ENCODE measurements at places on chromosomes 1 and 21.
A peak's percentile ranks its signal among the peaks of the same experiment; 100 is the strongest.

- DNase-seq: no peak
Observed at GRCh38 chr1:177384461-177384860, 213.7 kb downstream of the BRINP2 start.

- no peak for DNase-seq
Observed at GRCh38 chr1:89965193-89965768, 29.6 kb upstream of the ZNF326 start.

DNA sequence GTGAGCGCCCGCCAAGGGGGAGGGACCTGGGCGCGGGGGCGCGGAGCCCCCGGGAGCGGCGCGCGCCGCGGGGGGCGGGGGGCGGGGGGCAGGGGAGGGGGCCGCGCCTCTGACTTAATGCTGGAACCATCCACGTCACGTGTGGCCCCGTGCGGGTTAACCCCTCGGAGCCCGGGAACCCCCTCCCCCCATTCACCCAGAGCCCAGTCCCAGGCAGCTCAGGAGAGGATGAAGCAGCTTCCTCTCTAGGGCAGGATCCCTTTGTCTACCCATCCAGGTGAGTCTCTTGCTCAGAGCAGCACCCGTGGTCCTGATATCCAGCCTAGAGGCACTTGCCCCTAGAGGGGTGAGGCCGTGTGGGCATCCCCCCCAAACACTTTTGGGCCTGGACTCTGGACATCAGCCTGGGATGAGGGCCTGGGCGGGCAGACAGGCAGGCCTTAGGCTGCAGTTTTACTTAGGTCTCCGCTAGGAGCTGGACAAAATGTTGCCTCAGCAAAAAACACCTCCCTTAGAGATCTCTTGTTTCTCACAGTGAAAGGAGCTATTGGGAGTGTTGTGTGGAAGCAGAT, at the start of gene ALX3:
Gene ALX3, minus strand, starts transcription at position 2 of the 572 bp plus-strand sequence. CDS start 60 bp downstream, outside the sequence.
- no peak for DNase-seq

GRCh38 chr1:27868932-27869718, 3.2 kb upstream of the THEMIS2 start:
- DNase-seq: peak; percentile 26

DNA sequence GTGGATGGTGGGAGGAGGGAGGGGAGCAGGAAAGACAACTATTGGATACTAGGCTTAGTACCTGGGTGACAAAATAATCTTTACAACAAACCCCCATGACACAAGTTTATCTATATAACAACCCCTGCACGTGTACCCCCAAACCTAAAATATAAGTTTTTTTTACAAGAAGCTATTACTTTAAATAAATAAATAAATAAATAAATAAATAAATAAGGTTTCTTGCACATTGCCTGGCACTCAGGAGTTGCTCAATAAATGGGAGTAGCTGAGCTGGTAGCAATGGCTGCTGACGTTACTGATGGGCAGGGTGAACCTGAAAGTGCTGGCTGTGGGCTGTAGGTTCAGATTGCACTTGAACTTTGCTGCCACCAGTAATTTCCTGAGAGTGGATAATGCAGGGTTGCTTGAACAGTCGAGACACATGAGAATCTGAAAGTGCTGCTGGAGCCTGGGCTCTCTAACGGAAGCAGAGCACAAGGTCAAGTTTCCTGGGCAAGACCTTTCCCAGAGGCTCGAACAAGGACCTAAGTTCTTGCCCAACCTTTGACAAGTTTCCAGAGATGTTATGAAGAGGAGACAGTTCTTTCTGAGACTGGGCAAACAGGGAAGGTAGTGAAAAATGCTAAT, 14.8 kb upstream of the KCNE2 start:
- DNase-seq: no peak

DNA sequence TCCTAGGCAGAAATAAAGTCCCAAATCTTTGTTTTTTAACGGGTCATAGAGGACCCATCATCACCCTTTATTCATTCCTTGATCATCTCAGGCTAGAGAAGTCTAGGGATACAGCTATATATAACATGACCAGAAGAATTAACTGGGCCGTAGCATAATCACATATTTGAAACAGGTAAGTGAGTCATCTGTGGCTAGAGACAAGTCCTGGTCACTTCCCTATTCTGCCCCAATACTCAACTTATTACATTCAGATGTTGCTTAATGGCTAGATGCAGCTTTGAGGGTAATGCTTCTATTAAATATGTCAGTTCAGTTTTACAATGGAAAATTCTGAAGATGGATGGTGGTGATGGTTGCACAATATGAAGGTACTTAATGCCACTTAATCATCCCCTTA, 47.0 kb downstream of the EXO1 start:
- DNase-seq: no peak

DNA sequence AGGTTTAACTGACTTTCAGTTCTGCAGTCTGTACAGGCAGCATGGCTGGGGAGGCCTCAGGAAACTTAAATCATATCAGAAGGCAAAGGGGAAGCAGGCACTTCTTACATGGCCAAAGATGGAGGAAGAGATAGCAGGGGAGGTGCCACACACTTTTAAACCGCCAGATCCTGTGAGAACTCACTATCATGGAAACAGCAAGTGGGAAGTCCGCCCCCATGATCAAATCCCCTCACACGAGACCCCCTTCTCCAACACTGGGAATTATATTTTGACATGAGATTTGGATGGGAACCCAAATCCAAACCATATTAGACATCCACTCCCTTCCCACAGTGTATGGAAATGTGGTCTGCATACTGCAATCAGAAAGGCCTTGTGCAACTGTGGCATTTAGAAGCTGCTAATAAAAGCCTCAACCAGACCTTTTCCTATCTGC, 148.2 kb downstream of the FCRL5 start:
- no peak for DNase-seq

GRCh38 chr1:235098991-235099390, 29.6 kb downstream of the TOMM20 start:
- no peak for DNase-seq

DNA sequence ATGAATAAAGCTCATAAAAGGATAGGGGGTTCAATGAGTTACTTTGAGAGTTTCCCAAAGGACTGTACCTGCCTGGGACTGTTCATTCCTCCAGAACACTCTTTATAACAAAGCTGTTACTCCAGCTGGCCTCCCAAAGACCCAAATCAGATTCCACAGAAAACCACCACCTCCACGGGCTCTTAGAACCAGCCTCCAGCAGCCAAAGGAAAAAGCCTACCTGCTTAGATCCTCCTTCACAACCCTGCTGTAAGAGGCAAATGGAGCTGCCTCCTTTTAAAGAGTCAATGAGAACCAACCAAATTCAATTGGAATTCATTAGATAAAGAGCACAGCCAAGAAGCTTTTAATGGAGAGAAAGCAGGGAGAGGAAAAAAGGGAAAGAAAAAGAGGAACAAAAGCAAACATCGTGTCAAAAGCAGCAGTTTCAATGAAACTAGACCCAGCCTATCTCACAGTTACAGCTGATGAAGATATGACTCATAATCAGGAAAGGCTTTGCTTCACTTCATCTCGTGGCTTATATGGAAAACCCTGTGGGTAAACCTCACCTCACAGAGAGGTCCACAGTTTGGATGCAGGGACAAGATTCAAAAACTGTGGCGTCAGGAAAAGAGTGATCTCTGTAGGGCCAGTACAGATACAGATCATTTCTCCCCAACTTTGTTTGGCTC, 27.8 kb upstream of the FMO4 start:
- no peak for DNase-seq

DNA sequence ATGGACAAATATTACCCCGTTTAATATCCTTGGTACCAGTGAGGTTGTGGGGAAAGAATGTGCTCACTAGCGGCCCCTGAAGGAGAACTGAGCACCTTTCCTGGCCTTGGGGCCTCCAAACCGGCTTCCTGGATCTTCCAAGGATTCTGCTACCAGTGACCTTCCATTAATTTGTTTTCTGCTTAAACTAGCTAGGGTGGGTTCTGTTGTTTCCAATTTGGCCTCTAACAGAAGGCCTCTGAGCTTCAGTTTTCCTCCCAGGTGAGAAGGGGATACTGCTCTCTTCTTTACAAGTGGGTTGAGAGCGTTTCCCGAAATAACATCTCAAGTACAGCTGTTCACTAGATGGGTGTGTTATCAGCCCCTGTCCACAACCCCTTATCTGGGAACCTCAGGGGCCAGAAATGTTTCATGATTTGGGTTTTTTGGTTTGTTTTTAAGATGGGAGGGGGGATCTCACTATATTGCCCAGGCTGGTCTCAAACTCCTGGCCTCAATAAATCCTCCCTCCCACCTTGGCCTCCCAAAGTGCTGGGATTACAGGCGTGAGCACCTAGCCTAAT, 16.9 kb upstream of the IFNGR2 start:
- no peak for DNase-seq

GRCh38 chr1:186463511-186463910, 2.6 kb upstream of the PDC start:
- no peak for DNase-seq

- no peak for DNase-seq
Observed at GRCh38 chr1:238681021-238681420, 705.3 kb upstream of the CHRM3 start.

DNA sequence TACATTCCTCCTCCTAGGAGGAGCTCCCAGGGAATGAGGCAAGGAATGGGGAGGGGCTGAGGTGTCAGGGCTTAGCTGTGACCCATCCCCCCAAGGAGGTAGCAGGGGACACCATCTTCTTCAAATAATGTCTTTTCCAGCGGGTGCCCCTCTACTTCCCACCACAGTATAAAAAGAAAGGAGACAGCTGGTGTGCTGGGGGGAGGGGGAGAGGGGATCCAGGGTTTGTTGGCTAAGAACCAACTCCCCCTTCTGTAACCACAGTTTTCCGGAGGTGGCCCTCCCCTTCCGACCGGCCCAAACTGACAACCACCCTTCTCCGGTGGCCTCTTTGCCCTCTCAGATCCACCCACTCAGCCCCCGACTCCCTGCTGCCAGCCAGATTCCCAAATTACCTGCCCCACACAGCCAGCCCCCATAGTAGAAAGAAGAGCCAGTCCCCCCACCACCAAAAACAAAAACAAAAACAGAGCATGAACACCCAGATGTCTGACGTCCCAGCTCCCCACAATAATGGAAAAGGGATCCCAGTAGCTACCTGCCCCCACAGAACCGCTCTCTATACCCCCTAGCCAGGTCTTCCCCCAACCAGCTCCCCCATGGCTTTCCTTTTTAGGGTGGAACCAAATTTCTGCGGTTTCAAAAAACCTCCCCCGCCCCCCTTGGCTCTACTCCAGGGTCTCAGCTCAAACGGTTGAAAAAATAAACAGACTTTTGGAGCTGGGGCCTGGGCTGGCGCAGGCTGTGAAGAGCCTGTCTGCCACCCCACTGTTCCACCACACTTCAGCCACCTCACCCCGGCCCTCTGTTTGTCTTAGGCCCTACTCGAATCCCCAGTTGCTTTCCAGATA, 2.1 kb downstream of the ARHGEF2 start:
- DNase-seq: peak; percentile 71

GRCh38 chr1:27394282-27394658, 1.8 kb downstream of the GPR3 start:
- DNase-seq: no peak

DNA sequence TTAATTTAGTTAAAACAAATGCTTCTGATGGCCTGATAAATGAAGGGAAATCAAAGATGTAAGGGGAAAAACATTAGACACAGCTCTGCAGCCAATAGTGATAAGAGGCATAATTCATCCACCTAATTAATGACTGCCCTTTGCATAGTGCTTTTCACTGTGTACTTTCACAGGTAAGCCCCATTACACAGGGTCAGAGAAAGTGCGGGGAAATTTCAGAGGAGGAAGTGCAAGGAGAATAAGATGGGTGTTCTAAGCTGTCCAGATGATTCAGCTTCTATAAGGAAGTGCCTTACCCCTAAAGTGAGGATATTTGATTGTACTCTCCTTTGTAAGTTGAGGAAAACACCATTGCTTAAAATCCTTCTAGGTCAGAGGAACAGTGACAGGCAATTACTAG, 88.0 kb downstream of the NR5A2 start:
- DNase-seq: no peak

DNA sequence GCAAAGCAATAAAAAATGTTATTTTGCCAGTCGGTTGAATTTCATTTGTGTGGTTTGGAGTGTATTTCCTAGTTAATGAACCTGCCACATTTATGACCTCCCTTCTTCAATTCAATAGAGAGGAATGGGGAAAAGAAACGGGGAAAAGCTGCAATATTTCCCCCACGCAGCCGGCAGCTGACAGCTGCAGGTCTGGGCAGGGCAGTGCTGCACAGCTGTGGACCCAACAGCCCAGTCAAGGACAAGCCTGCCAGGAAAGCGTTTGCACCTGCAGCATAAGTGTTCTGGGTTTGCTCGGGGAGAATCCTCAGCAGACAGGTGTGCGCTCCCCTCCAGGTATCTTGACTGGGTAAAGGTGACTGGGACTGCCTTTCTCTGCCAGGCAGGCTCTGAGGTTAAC, 53.4 kb downstream of the FBXO2 start:
- no peak for DNase-seq

DNA sequence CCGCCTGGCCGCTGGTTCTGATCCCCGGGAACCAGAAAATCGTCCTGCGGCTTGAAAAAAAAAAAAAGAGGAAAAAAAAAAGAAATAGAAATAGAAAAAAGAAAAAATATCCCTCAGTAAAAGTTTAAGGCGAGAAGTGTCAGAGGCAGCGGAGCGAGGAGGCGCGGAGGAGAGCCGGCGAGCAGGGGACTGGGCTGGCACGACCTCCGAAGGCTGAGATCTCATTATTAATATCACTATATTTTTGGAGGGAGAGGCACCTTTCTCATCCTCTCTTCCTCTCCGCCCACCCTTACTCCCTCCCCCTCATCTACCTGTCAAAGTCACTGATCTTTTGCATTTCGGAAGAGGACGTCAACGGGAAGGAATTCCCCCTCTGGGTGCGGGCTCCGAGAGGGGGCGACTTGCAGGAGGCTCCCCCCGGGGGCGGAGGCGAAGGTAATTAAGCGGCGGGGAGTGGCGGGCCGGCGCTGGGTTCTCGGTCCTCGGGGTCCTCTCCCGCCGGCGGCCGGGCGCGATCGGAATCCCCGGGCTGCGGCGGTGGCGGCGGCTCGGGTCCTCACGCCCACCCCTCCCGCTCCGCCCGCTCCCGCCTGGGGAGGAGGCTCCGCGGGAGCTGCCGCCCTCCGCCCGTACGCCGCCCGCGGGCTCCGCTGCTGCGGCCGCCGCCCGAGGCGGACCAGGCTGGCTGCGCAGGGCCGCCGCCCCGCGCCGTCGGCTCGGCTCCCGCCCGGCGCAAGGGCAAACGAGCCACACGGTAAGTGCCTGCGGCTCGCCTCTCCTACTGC, at the start of gene NTNG1:
Gene NTNG1, plus strand, starts transcription at position 337 of the 788 bp plus-strand sequence.
- peak; percentile 8 for DNase-seq

DNA sequence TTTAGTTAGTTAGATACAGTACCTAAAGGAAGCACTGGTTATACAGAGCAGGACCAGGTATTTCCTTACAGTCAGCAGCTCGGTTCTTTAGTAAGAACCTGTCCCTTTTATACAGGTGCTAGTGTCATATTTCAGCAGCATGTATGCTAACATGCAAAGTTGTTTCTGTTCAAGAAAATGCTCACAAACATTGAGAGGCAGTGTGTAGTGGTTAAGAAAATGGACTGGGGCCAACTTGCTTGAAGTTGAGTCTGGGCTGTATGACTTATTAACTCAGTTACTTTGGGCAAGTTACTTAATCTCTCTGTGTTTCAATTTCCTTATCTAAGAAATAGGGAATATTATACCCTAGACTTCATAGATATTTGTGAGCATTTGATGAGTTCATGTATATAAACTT, 31.1 kb downstream of the AK4 start:
- no peak for DNase-seq

- DNase-seq: no peak
Observed at GRCh38 chr1:153428791-153429190, 12.5 kb downstream of the S100A7A start.

- DNase-seq: no peak
Observed at GRCh38 chr1:168811176-168811575, 82.2 kb upstream of the DPT start.

- DNase-seq: no peak
Observed at GRCh38 chr1:18554597-18554996, 73.9 kb downstream of the KLHDC7A start.

GRCh38 chr1:31723828-31724359, 20.1 kb upstream of the COL16A1 start:
- no peak for DNase-seq

Data from T-helper 2 cell (primary cell).